Lung (tissue), 17 donors: ENCODE measurements at places on chromosomes 13 and 19.
A peak's percentile ranks its signal among the peaks of the same experiment; 100 is the strongest.

GRCh38 chr19:43318796-43319314 is 34.6 kb upstream of the CD177 start:
- no peak for DNase-seq

DNA sequence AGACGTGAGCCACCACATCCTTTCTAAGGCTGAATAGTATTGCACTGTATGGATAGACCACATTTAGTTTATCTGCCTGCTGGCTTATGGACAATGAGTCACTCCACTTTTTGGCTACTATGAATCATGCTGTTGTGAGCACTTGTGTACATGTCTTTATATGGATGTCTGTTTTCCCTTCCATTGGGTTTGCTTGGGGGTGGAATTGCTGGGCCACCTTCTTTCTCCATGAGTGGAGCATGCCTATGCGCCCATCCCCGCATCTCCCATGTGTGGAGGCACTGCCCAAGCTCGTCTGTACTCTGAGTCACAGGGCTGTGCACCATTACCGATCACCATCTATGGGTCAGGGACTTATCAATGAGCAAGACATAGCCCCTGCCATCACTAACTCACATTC is 127.2 kb upstream of the GJB6 start:
- DNase-seq, result no peak

GRCh38 chr19:38081547-38082255 is 142.3 kb downstream of the DPF1 start:
- no peak for DNase-seq

DNA sequence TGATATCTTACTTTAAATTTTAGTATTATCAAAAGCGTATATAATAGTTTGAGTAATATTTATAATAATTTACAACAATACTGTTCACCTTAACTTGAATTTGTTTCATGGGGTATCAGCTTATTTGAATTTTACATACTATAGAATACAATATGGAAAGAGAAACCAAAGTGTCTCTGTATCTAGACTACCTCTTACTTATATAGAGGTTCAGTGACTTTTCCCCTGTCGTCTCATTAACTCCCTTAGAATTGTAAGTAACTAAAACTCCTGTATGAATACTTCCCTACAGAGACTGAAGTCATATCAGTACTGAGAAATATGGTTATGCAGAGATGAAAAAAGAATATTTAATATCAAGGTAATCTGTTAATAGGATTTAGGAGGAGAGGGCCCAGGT is 26.8 kb downstream of the COG6 start:
- DNase-seq, result no peak

- no peak for DNase-seq
These were observed 172.1 kb upstream of the CSNK1A1L start for GRCh38 chr13:37277435-37278144.

DNA sequence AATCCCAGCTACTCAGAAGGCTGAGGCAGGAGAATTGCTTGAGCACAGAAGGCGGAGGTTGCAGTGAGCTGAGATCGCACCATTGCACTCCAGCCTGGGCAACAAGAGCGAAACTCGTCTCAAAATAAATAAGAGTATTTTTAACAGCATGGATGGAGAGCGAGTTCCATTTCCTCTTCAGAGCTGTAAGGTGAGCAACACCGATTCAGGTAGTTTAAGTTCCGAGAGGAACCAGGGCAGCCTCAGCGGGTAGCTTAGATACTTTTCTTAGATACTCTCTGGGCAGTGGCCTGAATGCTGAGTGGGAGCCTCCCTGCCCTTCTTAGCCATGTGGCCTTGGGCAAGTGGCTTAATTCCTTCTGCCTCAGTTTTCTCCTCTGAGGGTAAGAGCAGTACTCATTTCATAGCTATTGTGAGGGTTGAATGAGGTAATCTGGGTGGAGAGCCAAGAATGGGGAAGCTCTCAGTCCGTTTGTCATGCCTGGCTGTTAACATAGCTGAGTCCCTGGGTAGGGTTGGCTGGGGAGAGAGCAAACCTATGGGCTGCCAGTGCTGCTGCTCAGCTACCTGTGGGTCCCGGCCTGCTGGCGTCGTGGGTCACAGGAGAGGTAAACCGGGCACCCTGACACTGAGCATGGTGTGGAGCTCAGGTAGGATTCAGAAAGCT is 4.1 kb downstream of the ATP11A start:
- no peak for DNase-seq

GRCh38 chr13:113531041-113531873 is 40.7 kb upstream of the DCUN1D2 start:
- DNase-seq, result no peak

DNA sequence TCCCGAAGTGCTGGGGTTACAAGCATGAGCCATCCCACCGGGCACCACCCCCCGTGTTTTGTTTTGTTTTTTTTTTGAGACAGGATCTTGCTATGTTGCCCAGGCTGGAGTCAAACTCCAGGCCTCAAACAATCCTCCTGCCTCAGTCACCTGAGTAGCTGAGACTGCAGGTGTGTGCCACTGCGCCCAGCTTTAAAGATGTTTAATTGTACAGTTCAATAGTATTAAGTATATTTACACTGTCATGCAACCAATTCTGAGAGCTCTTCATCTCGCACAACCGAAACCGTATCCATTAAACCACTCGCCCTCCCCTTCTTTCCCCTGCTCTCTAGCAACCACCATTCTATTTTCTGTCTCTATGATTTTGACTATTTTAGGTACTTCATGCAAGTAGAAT is 15.6 kb downstream of the NUCB1 start:
- DNase-seq, result peak; percentile 44

DNA sequence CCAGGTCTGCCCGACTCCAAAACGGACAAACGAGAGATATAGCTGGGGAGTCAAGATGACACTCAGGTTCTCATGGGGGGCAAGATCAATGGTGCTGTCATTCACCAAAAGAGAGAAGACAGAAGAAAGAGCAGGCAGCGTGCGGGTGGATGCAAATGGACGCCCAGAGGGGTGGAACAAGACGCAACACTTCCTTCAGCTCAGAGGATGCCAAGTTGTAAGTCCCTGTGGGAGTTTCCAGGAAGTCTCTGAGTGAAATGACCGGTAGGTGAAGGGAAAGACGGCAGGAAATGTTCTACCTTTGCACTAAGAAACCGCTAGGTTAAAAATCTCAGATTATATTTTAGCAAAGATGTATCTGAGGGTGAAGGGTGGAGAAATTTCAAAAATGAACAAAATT is 26.5 kb downstream of the TUBGCP3 start:
- no peak for DNase-seq

DNA sequence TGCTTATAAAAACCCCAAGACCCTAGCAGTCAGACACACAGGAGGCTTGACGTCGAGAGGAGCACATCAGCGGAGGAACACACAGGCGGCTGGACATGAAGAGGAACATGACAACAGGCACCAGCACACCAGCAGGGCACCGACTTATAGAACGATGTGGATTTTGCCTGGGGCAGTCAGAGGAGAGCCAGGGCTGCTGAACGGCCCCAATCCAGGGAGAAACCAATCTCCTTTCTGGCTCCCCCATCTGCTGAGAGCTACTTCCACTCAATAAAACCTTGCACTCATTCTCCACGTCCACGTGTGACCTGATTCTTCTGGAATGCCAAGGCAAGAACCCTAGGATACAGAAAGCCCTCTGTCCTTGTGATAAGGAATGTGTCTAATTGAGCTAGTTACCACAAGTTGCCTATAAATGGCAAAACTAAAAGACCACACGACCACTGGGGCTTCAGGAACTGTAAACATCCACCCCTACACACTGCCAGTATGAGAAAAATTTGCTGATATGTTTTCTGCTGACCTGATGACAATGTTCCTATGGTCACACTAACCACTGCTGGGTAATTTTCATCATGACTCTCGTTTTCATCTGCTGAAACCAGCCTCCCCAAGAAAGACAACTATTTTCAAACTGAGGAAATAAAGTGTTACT is 35.8 kb upstream of the CEACAM21 start:
- DNase-seq, result no peak

GRCh38 chr19:1173159-1173844 is 766 bp downstream of the SBNO2 start:
- peak; percentile 39 for DNase-seq

DNA sequence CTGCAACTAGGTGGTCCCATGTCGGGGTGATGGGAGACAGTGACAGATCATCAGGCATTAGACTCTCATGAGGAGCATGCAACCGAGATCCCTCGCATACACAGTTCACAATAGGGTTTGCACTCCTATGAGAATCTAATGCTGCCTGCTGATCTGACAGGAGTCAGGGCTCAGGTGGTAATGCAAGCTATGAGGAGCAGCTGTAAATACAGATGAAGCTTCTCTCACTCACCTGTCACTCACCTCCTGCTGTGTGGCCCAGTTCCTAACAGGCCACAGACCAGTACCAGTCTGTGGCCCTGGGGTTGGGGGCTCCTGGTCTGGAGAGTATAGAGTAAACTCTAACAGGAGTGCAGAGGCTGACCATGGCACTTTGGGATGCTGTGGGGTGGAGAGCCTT is 209.2 kb downstream of the DLEU7 start:
- no peak for DNase-seq

GRCh38 chr19:12886969-12887747 is at the start of gene KLF1:
Gene KLF1, minus strand, starts transcription at chr19:12887201. Its CDS starts 61 bp downstream, at chr19:12887140.
- DNase-seq, result no peak

GRCh38 chr19:28386066-28386465 is 826.9 kb downstream of the UQCRFS1 start:
- DNase-seq, result no peak

GRCh38 chr13:34046457-34046856 is 228.5 kb downstream of the RFC3 start:
- no peak for DNase-seq

GRCh38 chr19:2446381-2446780 is 10.4 kb downstream of the LMNB2 start:
- no peak for DNase-seq

GRCh38 chr19:35251456-35251855 is 2.7 kb downstream of the LSR start:
- DNase-seq, result no peak

- peak; percentile 12 for DNase-seq
These were observed 500.3 kb downstream of the KLF12 start for GRCh38 chr13:73633817-73634460.

- DNase-seq, result no peak
These were observed 102.8 kb downstream of the EFNB2 start for GRCh38 chr13:106432636-106433035.

- no peak for DNase-seq
These were observed 1.1 kb upstream of the PRAM1 start for GRCh38 chr19:8503510-8503909.

- DNase-seq, result peak; percentile 80
These were observed 2.0 kb downstream of the RAB20 start for GRCh38 chr13:110559429-110559943.

GRCh38 chr13:38444904-38445303 is 95.3 kb downstream of the UFM1 start:
- DNase-seq, result no peak

- no peak for DNase-seq
These were observed 357.9 kb downstream of the SLITRK6 start for GRCh38 chr13:85441364-85441763.

- DNase-seq, result no peak
These were observed 42.8 kb downstream of the N4BP2L2 start for GRCh38 chr13:32495841-32496240.

DNA sequence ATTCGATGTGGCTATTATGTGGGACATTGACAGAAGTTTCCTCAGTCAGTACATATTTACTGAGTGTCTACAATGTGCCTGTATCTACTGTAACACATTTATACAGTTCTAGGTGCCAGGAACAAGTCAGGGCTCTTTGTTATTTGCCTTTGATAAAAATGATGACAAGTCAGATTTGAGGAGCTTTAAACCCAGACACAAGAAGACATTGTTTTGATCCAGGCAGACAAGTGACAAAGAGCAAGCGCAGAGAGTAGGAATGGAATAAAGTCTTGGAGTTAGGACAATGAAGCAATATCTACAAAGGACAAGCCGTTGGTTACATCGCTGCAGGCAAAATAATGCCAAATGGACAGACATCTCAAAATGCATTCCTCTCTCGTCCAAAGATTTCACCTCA is 70.1 kb downstream of the ITGBL1 start:
- DNase-seq, result no peak

DNA sequence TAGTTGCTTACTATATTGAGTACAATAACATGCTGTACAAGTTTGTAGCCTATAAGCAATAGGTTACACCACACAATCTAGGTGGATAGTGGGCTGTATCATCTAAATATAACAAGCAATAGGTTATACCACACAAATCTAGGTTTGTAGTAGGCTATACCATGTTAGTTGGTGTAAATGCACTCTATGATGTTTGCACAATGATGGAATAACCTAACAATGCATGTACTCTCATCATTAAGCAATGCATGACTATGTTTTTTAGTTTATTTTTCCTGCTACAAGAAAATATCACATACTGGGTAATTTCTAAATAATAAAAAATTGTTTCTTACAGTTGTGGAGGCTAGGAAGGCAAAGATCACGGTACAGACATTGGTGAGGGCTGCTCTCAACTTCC is 262.5 kb downstream of the SLITRK6 start:
- DNase-seq, result no peak

DNA sequence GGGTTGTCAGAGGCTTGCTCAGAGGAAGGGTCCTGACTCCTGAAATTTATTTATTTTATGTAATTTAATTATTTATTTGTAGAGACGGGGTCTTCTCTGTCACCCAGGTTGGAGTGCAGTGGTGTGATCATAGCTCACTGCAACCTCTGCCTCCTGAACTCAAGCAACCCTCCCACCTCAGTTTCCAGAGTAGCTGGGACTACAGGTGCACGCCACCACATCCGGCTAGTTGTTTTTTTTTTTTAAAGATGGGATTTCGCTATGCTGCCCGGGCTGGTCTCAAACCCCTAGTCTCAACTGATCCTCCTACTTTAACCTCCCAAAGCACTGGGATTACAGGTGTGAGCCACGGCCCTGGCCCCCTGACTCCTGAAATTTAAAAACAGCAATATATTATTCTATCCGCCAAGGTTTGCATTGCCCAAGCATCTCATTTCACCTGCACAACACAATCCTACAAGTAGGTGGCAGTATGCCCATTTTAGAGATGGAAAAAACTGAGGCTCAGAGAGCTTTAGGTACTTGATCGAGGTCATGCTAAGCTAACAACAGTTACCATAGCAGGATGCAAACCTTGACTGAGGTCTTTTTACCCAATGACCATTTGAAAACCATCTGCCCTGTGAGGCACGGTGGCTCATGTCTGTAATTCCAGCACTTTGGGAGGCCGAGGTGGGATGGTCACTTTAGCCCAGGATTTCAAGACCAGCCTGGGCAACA is 18.1 kb downstream of the ARHGEF18 start:
- DNase-seq, result peak; percentile 38

GRCh38 chr13:110244071-110244830 is 62.7 kb downstream of the COL4A1 start:
- no peak for DNase-seq

- peak; percentile 82 for DNase-seq
These were observed 434 bp upstream of the FNDC3A start for GRCh38 chr13:48975101-48975855.

GRCh38 chr13:24931450-24932251 is 164.3 kb upstream of the PABPC3 start:
- no peak for DNase-seq

GRCh38 chr13:48144413-48145035 is 49.6 kb upstream of the MED4 start:
- DNase-seq, result peak; percentile 75

- DNase-seq, result peak; percentile 36
These were observed 79.2 kb downstream of the UBL3 start for GRCh38 chr13:29771247-29771646.

- DNase-seq, result peak; percentile 63
These were observed 31.3 kb upstream of the ISYNA1 start for GRCh38 chr19:18469069-18469846.
